NB4 (cell line): ENCODE measurements at places on chromosomes 7 and 10.

GRCh38 chr10:110566472-110567200 lies 859 bp upstream of the SMC3 start:
- peak; percentile 36 for DNase-seq

DNA sequence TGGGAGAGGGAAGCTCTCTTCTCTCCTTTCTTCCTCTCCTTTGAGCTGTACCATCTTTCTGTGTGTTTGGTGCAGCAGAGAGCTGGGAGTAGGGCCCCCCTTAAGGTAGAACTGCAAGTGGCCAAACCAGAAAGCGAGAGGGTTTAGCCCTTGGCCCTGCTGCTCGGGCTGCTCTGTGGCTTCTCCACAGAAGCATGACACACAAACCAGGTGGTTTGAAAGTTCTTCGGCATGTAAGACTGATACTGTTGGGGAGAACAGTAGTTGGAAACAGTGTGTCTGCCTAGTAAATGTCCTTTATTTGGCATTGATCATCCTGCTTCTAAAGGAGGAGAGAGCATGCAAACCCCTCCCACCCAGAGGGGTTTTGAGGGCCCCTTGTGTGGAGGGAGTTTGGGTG lies 277.8 kb downstream of the CELF2 start:
- no peak for DNase-seq

DNA sequence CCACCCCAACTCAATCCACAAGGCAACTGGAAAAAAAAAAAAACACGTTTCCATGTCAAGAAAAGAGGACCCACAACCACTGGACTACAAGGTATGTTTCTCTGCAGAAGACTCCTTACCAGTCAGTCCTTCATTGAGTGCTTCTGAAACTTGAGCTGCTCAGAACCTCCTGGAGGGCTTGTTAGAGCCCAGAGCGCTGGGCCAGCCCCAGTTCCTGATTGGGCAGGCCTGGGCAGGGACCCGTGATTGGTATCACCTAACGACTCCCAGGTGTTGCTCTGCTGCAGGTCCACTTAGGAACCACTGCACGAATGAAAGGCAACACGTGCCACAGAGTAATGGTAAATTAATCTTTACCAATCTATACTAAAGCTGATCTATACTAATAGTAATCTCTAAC lies 473 bp upstream of the CCDC201 start:
- DNase-seq = no peak

DNA sequence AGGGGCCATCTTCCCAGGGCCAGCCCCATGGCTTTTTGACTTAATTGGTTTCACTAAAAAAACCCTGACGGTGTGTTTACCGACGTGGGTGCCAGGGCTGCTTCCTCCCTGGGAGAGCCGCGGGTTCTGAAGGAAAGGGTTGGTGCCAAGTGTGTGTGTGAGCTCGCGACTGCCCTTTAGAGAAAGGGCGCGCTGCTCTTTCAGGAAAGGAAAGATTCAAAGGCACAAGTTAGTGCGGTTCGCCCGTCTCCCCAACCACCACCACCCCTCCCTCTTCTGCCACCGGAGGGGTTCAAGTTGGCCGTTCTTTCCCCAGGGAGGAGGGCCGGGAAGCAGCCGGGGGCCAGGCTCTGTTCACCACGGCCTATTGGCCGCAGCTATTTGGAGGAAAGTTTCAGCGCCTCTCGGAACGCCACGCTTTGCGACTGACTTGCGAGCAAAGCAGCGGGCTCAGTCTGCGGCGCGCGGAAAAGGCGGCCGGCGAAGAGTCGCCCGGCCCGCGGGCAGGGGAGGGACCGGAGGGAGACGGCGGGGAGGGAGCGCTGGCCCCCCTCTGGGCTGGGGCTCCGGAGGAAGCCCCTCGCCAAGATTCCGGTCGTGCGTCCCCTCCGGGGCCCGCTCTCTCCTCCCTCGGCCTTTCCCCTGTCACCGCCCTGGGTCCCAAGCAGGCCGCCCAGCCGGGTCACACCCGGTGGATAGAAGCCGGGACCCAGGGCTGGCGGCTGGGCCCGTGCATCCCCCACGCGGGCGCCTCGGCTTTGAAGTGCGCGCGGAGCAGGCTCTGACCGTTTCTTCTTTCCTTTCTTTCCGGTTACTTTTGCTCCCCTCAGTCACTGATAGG lies 165.9 kb upstream of the PPP1R3A start:
- DNase-seq = no peak

GRCh38 chr10:104574838-104575237 lies 66.3 kb upstream of the SORCS3 start:
- no peak for DNase-seq

DNA sequence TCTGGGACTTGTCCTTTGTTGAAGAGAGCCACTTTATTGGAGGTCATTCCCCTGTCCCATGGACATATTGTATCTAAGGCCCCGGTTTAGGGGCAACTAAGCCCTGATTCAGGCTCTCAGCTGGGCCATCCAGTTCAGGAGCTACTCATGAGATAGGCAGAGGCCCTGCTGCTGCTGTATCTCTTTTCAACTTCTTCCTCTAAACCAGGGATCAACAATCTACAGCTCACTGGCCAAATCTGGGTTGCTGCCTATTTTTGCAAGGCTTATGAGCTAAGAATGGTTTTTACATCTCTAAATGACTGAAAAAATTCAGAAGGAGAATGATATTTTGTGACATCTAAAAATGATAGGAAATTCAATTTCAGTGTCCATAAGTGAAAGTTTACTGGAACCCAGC lies 166.8 kb upstream of the GLI3 start:
- DNase-seq = no peak

DNA sequence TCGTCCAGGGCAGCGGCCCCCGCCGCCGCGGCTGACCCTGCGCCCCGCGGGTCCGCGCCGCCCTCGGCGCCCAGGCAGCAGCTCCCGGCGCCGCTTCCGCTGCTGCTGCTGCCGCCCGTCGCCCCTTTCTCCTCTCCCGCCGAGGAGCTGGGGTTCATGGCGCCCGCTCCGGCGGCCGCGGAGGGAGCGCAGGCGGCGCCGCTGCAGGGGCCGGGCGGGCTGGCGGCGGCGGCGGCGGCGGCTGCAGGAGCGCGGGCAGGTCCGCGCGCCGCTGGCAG lies 286 bp downstream of the DGKI start:
- no peak for DNase-seq

GRCh38 chr7:24017519-24017918 lies 266.5 kb upstream of the NPY start:
- peak; percentile 25 for DNase-seq

DNA sequence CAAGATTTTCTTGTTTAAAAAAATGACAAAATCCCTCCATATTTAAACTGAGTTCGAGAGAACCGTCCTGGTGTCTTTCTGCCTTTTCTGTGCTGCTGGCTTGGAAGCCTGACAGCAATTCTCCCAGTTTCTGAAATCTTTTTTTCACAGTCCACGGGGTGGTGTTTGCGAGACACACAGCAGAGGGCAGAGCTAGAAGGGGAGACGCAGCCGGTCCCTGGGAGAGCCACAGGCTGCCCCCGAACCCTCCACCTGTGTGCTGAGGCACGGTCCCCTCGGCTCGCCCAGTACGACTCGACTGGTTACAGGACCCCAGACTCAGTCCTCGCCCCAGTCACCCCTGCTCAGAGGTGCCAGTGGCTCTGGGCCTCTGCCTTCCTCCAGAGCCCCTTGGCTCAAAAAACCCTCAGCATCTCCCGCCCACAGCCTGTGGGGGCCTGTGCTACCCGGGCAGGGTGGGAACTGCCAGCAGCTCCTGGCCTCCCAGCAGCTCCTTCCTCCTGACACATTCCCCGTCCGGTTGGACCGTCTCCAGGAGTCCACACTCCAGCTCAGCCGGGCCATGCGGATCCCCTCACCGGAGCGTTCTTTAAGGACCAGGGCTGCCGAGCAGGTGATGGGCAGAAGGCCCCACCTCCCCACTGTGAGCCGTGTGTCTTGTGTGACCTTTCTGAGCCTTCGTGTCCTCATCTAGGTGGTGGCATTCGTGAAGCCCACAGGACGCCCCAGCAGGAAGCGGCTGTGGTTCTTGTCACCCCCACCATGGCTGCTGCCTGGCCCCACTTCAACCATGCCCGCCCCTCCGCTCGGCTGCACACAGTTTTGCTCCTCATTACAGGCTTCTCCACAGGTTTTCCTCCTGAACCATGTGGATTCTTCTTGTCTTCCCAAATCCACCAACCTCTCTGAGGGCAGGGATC lies 52.3 kb upstream of the EN2 start:
- peak; percentile 45 for DNase-seq

DNA sequence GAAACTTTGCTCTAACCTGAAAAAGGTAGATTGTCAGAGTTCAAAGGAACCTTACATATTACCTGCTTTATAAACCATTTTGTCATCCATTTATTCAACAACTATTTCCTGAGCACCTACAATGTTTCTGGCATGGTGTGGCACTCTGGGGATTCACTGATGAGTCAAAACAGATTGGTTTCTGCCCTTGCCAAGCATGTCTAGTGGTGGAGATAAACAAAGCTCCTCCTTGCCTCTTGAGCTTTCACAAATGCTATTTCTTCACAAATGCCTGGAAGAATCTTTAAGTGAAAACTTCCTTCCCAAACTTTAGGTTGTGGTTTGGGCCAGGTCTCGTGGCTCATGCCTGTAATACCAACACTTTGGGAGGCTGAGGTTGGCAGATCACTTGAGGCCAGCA lies 85.1 kb upstream of the RELN start:
- no peak for DNase-seq

- DNase-seq = peak; percentile 86
Measured at GRCh38 chr10:5977471-5978229, at the start of gene IL15RA. Gene IL15RA, minus strand, starts transcription at chr10:5977543. Its CDS starts 51 bp downstream, at chr10:5977492.

DNA sequence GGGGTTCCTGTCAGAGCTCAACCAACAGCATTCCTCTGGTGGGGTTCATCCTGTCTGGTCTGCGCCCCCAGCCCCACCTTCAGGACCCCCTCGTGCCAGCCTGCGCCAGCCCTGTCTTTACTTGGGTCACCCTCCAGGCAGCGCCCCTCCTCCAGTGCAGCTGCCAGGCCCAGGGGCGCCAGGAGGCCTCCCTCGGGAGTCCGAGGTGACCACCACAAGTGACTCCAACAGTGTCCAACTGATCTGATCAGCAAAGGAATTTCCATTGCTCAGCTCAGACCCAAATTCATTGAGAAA lies 10.6 kb downstream of the WDR86 start:
- no peak for DNase-seq
